ENCODE measurements at places on chromosomes 3 and 15.

GRCh38 chr3:43699864-43700263, 9.1 kb downstream of the ABHD5 start:
- DNase-seq = no peak

DNA sequence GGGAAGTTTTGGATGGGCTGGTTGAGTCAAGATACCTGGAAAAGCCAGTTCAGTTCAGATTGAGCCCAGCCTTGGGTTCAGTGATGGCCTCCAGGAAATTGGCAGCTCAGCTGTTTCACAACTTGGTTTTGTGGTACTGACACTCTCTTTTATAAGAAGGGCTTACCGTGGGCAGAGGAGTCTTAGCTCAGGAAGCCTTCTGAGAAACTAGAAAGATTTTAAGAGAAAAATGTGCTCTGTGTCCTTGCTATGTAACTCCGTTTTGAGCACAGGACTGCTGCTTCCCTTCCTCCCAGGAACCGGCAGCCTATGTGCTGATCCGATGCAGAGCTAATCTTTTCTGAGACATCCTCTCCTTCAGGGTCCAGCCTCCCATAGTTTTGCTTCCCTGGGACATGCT, 46.6 kb upstream of the RASGRP1 start:
- DNase-seq = no peak

GRCh38 chr3:152772674-152773225, 62.2 kb upstream of the P2RY1 start:
- DNase-seq = no peak

GRCh38 chr3:27590437-27591298, 106.5 kb upstream of the SLC4A7 start:
- DNase-seq = no peak

GRCh38 chr15:100729461-100729860, 127.1 kb downstream of the ASB7 start:
- no peak for DNase-seq

- peak; percentile 69 for DNase-seq
Measured at GRCh38 chr15:66617137-66618090, 51.6 kb upstream of the LCTL start.

GRCh38 chr15:44137750-44138149, 57.3 kb downstream of the FRMD5 start:
- no peak for DNase-seq

DNA sequence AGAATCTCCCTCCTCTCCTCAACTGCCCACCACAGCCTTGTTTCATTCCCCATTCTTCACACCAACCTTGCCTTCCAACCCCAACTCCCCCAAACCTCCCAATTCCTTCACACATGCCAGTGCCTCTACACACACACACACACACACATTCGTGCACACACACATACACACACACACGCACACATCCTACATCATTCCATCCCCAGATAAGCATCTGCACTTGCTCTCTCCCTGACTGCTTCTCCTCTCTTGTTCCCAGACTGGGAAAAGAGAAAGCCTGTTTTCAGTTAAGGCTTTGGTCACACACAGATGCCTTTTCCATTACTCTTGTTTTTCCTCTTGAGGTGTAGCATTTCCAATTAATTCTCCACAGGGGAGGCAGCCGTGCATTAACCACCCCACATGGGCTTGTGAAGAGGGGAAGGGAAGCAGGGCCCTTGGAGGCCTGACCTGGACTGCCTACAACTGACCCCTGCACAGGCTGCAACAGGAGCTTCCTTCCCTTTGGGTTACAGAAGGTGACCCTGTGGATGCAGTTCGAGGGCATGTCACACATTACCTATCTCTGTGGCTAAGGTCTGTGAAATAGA, 32.0 kb upstream of the BOC start:
- DNase-seq = no peak

GRCh38 chr15:99143655-99144610, 39.1 kb downstream of the SYNM start:
- peak; percentile 62 for DNase-seq

GRCh38 chr15:40416056-40416455, 10.5 kb downstream of the IVD start:
- DNase-seq = no peak

GRCh38 chr3:1326546-1326945, 233.7 kb downstream of the CNTN6 start:
- no peak for DNase-seq

GRCh38 chr3:46497556-46498265, at the start of gene RTP3:
RTP3 (plus strand) TSS chr3:46497976; CDS start chr3:46498063, 87 bp downstream.
- DNase-seq = no peak

- no peak for DNase-seq
Measured at GRCh38 chr3:46236294-46237054, 5.8 kb upstream of the CCR3 start.
